Kidney (tissue), 22 donors: ENCODE measurements at places on chromosomes 1 and 21. TPM values are rescaled to one million over a fixed set of nuclear protein-coding genes. Genes with fewer than 3 reads are reported as not detected.

GRCh38 chr1:203596673-203597210 is 29.9 kb upstream of the ATP2B4 start:
- H3K27ac ChIP-seq = no peak overlapping the region
- peak; percentile 37 for DNase-seq
- H3K27me3 ChIP-seq = no peaks in the 10 kb centered on the region
- H3K4me3 ChIP-seq = no peak overlapping the region
- no peaks in the 10 kb centered on the region for H3K36me3 ChIP-seq

DNA sequence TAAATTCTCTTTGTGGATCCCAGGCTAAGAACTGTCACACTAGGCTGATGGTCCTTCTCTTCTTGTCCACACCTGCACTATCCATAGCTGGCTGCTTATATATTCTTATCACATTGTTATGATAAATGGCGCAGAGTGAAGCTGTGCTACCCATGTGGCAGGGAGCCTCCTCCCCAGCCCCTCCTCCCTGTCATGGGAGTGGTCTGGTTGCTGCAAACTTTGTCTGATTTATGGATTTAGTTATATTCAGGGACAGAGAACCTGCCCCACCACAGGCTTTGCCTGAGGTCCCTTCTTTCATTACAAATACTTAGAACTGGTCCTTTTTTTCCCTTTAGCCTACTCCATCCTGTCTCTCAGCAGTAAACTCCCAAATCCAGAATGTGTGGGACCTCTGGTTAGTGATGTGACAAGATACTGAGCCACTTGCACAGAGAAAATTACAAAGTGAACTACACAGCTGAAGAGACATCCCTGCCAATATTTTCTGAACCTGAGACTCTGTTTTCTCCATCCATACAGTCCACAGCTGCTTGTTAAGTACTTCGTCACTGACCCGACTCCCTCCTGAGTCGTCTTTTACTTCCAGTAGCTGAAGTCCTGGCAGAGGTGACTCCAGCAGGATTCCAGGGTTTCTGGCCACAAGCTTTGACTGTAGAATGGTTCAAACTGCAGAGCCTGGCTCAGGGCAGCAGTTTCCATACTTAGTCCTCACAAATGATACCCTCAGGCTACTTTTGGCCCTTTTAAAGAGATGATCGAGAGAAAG is 37.6 kb downstream of the PTGFRN start:
- DNase-seq = no peak
- H3K36me3 ChIP-seq = no peaks in the 10 kb centered on the region
- H3K27ac ChIP-seq = no peak overlapping the region
- H3K4me3 ChIP-seq = no peak overlapping the region
- H3K27me3 ChIP-seq = no peaks in the 10 kb centered on the region

GRCh38 chr1:28308750-28309149 is 20.1 kb upstream of the MED18 start:
- no peaks in the 10 kb centered on the region for H3K27me3 ChIP-seq
- peaks cover 5% of the 10 kb centered on the region for H3K4me1 ChIP-seq
- no peak overlapping the region for H3K4me3 ChIP-seq
- H3K36me3 ChIP-seq = no peaks in the 10 kb centered on the region

DNA sequence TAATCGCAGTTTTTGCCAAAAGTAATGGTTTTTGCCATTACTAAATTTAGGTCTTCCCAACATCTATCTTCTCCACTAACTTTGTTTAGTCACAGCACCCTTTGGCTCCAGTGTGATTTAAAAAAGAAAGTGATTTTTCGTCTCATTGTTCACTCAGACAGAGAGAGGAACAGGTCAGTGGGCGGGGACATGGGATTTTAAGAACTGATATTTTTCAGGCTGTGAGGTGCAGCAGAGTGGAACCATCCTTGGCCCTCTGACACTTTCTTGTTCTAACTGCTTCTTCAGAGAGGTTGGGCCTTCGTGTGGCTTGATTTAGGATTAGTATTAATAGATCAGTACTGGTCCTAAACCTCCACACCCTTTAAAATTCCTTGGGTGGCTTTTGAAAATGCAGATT is 38.8 kb downstream of the CASQ2 start:
- no peaks in the 10 kb centered on the region for H3K4me1 ChIP-seq
- no peak for DNase-seq
- H3K27ac ChIP-seq = no peak overlapping the region
- H3K36me3 ChIP-seq = no peaks in the 10 kb centered on the region
- no peak overlapping the region for H3K4me3 ChIP-seq

- DNase-seq = no peak
- H3K27ac ChIP-seq = no peak overlapping the region
- no peaks in the 10 kb centered on the region for H3K4me1 ChIP-seq
Measured at GRCh38 chr21:30337772-30338171, 278 bp upstream of the KRTAP27-1 start.

CEP350 gene
- 2.8 TPM for polyA plus RNA-seq

DNA sequence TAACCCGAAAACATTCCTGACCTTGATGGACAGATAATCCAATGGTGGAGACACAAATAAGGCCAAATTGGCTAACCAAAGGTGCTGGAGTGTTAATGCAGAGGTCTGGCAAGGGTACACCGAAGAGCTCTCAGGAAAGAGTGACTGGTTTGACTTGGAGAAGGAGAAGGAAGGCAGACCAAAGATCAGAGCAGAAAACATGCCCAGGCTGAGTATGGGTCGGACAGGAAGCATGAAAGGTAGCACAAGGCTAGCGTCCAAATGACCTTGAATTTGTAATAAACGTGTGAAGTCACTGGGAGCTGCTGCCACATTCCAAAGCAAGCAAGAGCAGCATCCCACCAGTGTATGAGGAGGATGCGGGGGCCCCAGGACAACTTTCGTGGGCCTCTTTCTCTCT is 45.7 kb downstream of the APP start:
- no peaks in the 10 kb centered on the region for H3K27me3 ChIP-seq
- H3K27ac ChIP-seq = peak overlapping the region; percentile 22
- no peak overlapping the region for H3K4me3 ChIP-seq
- peak; percentile 16 for DNase-seq
- peaks cover 9% of the 10 kb centered on the region for H3K4me1 ChIP-seq

CLDN17 gene
- polyA plus RNA-seq = not detected

GRCh38 chr1:85577419-85578320 is 2.9 kb upstream of the CCN1 start:
- H3K4me1 ChIP-seq = peaks cover 15% of the 10 kb centered on the region
- H3K36me3 ChIP-seq = peaks cover under 1% of the 10 kb centered on the region
- H3K27me3 ChIP-seq = no peaks in the 10 kb centered on the region
- peak overlapping the region; percentile 94 for H3K27ac ChIP-seq

GRCh38 chr1:156499842-156500542 is 583 bp downstream of the MEF2D start:
- peaks cover 55% of the 10 kb centered on the region for H3K4me1 ChIP-seq
- peak; percentile 67 for DNase-seq
- no peaks in the 10 kb centered on the region for H3K27me3 ChIP-seq
